ENCODE measurements at places on chromosomes 7 and 10. TPM values are rescaled to one million over a fixed set of nuclear protein-coding genes. Genes with fewer than 3 reads are reported as not detected.

Gene PAOX
- total RNA-seq: 2.8 TPM

Gene SCART1
- 0.45 TPM for total RNA-seq

Gene NRAP
- 826 TPM for total RNA-seq

Gene CYP2E1
- total RNA-seq: 0.69 TPM

Gene MCM10
- total RNA-seq: 0.30 TPM

Gene MEOX2
- 11.2 TPM for total RNA-seq

Gene RTKN2
- total RNA-seq: not detected

Gene UNC5B
- 12.8 TPM for total RNA-seq

Gene A1CF
- not detected for total RNA-seq

Gene AFAP1L2
- total RNA-seq: 4.5 TPM

Gene TMEM270
- total RNA-seq: not detected

Gene GPER1
- 2.8 TPM for total RNA-seq

Gene TPST1
- total RNA-seq: 6.0 TPM

Gene WEE2
- total RNA-seq: not detected

Gene PON1
- not detected for total RNA-seq

Gene ADARB2
- 0.22 TPM for total RNA-seq

Gene CFAP69
- total RNA-seq: 4.2 TPM

Gene PI4K2A
- 10.2 TPM for total RNA-seq

Gene BAIAP2L1
- 2.0 TPM for total RNA-seq

Gene PGAM2
- 967 TPM for total RNA-seq

Gene LIPN
- 0.22 TPM for total RNA-seq

Gene AKR1D1
- not detected for total RNA-seq
